DMS79 treated with DMSO at 0.1 percent for 48 hours (cell line): ENCODE measurements at places on chromosomes 7 and 10.
A peak's percentile ranks its signal among the peaks of the same experiment; 100 is the strongest.

GRCh38 chr10:33975481-33975880, 641.0 kb upstream of the NRP1 start:
- DNase-seq, result no peak

- no peak for DNase-seq
Measured at GRCh38 chr7:132785870-132786269, 209.6 kb upstream of the PLXNA4 start.

DNA sequence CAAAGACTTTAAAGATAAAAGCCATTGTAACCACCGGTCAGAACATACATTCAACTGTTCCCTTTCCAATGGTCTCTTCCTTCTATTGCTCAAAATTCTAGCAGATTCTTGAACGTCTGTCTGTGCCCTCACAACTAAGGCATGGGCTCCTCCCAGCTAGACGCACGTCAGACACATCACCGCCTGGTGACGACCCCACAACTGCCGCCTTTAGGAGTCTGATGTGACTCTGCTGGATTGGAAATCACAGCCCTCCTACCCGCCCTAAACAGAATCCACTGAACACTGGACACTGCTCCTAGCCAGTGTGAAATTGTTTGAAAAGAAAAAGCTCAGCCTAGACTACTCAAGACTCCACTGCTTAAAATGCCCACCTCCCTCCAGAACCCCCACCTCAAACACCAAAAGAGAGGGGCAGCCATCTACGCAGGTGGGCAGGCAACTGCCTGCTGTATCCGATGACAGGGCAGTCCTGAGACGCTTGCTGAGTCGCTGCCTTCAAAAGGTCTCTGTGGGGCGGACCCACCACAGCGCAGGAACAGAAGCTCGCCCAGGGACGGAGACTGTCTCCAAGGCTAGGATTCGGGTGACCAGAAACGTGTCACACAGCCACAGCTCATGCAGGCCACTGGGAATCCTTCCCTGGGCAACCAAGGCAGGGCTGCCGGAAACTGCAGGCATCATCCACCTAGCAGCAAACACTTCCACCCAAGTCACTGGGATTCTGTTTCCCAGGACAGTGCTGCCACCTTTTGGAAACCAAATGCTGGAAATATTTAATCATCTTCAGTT, 34.7 kb downstream of the GSDME start:
- no peak for DNase-seq

- DNase-seq, result no peak
Measured at GRCh38 chr10:110398419-110399105, 93.8 kb upstream of the SMNDC1 start.

GRCh38 chr7:91235211-91235832, 28.9 kb upstream of the FZD1 start:
- DNase-seq, result no peak

GRCh38 chr10:26057466-26057865, 123.4 kb downstream of the MYO3A start:
- DNase-seq, result no peak

DNA sequence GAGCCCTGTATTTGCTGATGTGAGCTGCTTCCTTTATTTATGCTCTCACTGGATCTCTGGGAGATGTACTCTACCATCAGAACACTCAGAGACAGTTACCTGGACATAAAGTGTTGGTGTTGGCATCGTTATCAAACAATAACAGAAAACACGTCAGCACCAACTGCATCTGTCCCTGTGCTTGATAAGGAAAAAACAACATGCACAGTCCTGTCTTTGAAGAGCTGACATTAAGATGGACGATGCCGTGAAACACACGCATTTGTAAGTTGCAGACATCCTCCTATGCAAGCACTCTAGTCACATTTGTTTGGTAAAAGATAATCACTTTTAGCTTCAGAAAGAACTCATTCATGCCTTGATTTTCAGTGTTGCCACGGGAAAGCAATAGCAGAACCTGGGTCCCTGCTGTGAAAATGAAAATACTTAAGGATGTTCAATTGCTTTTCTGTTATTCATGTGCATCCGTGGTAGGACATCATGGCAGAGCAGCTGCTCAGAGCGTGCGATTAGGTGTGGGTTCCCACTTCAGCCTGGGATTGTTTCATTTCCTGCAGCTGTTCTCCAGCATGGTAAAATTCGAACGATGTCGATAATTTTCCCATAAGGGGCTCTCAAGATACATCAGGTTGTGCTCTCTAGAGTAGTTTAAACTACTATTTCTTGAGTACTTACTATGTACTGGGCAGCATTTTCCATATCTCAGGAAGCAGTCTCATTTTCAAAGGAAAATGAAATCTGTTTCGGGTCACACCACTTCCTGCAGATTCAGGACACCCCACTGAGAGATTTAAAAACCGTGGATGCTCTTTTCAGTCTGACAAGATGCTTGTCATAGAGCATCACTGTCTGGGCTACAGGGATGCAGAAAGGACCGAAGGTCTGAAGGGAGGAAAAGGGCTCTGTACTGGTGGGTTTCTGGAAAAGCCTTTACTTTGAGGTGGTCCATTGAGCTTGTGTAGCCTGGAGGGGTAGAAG, 248.7 kb downstream of the CAMK1D start:
- DNase-seq, result peak; percentile 95

GRCh38 chr7:108839076-108839475, 269.4 kb downstream of the DNAJB9 start:
- no peak for DNase-seq

GRCh38 chr10:103696411-103697145, 158.8 kb downstream of the SH3PXD2A start:
- DNase-seq, result no peak

GRCh38 chr7:33530664-33531063, 374.7 kb upstream of the BMPER start:
- DNase-seq, result no peak

DNA sequence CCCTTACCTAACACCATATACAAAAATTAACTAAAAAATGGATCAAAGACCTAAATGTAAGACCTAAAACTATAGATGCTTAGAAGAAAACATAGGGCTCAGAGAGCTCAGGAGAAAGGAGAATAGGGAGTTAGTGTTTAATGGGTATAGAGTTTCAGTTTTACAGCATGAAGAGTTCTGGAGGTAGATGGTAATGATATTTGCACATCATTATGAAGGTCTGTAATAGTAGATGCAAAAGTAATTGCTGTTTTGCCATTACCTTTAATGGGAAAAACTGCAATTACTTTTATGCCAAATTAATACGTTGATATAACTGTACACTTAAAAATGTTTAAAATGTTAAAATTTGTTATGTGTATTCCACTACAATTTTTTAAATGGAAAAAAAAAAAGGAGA, 39.2 kb upstream of the NANOS1 start:
- no peak for DNase-seq

GRCh38 chr7:87870471-87870870, 5.7 kb downstream of the SLC25A40 start:
- no peak for DNase-seq

- no peak for DNase-seq
Measured at GRCh38 chr7:19026888-19027287, 90.5 kb downstream of the TWIST1 start.

DNA sequence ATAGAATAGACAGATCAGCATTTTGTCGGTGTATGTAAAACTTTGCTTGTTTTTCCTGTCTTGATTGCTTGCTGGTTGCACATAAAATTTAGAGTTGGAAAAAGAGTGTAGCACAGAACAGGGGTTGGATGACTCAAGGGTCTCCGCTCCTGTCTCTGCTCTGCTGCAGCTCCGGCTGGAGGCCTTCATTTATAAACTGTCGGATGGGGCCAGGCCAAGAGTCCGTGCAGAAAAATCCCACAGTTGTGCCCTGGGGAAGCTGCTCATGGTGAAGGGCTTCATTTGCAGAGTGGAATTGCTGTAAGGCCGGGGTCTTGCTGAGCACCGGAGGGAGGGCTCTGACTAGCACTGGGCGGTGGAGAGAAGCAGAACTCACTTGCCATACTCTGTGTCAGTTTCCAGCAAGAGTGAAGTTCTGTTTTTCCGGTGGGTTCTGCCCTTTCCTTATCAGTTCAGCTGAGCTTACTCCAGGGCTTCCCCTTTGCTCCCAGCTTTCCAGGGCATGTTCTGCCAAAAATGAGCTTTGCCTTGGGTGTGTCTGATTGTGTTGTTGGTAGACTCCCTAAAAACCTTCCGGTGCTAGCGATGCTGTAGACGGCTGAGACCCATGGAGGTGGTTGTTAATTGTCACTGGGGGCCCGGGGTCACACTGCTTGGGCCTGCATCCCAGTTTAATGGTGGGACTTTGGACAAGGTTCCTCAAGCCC, 67.2 kb downstream of the CAMK1D start:
- DNase-seq, result no peak

DNA sequence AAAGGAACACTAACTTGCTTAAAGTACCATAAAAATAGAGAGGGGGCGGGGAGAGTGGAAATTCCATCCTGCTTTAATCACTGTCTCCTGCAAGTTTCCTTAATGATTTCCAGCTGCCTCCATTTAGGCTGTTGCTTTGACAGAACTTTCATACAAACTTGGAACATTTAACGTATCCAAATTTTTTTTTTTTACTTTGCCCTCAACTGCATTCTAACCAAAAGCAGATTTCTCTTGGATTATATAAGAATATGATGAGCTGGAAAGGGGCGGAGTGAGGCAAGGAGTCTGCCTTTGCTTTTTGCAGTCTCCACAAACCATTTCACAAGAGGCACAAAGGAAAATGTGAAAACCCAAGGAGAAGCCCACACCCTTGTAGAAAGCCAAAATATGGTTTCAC, 46.6 kb upstream of the COL1A2 start:
- no peak for DNase-seq

DNA sequence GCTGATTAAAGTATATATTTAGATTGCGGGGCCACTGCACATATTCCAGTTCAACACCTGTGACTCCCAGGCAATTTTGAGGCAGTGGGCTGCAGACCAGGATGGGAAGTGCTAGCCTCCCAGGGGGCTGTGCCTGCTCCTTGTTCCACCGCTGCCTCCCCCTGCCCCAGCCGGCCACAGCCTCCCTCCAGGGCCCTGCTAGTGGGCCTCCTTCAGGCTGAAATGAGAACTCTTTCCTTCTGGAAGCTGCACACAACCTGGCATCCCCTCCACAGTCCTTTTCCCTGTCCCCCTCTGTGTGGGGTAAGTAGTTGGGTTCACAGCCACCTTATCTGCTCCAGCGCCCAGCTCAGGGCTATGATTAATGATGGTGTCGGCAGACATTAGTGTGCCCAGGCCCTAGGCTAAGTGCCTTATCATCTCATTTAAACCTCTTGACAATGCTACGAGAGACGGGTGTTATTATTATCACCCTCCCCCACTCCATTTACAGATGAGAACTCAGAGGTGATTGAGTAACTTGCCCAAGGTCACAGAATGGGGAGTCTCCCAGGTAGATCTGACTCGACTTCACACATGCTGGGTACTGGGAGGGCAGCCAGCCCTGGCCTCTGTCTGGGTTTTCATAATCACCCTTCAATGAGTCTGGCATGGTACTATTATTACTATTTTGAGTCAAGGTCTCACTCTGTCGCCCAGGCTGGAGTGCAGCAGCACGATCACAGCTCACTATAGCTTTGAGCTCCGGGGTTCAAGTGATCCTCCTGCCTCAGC, 10.8 kb upstream of the SFRP5 start:
- DNase-seq, result no peak

GRCh38 chr7:83469491-83469890, 179.4 kb downstream of the SEMA3E start:
- DNase-seq, result no peak

- DNase-seq, result no peak
Measured at GRCh38 chr7:43760861-43761260, 2.4 kb downstream of the BLVRA start.

DNA sequence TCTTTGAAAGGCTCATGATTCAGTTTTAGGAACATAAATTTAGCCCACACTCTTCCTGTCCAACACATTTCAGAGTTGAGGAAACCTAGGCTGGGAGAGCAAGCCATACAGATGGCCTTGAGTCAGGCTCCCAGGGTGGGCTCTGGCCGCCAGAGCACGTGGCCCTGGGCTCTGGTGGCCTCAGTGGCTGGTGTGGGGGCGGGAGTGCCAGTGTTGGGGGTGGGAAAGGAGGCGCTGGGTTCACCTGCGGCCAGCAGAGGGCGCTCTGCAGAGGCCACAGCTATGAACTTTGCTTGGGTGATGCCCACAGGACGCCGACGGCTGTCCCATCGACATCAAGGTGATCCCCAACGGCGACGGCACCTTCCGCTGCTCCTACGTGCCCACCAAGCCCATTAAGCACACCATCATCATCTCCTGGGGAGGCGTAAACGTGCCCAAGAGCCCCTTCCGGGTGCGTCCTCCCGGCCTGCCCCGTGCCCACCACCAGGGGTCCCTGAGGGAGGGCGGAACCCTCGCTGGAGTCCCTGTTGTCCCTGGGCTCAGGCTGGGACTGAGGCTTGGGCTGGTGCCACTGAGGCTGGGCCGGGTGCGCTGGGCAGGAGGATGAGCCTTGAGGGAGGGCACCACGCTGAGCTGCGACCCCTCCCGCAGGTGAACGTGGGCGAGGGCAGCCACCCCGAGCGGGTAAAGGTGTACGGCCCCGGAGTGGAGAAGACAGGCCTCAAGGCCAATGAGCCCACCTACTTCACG, 11.9 kb downstream of the FLNC start:
- DNase-seq, result no peak

GRCh38 chr7:37784015-37784414, 64.4 kb upstream of the NME8 start:
- DNase-seq, result no peak

- no peak for DNase-seq
Measured at GRCh38 chr7:48087349-48087748, 1.7 kb upstream of the UPP1 start.

DNA sequence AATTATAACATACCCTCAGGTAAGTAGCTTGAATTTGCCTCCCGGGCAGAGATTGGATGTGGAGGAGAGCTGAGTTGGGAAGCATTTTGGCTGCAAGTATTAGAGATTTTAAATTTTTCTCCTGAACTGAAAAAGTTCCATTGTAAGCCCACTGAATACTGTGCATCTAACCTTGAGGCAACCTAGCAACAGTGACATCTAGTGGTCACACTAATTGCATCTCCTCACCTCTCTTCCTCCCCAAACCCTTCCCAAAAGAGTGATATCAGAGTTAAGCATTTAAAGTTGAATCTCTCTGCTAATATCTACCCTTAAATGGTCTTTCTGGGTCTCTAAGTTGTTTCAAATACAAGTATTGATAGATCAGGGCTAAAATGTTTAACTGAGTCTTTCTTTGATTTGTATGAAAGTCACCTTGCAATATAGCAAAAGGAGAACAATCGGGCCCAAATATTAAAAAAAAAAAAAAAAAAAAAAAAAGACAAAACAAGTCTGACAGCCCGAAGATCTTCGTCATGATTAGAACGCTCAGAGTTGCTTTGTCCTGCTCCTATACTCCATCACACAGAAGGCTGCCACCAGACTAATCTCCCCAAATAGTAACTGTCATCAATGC, 40.4 kb upstream of the DLX5 start:
- peak; percentile 52 for DNase-seq

GRCh38 chr7:150942001-150942590, 36.0 kb downstream of the KCNH2 start:
- DNase-seq, result peak; percentile 76

- no peak for DNase-seq
Measured at GRCh38 chr7:155371884-155372781, 74.5 kb downstream of the INSIG1 start.

- no peak for DNase-seq
Measured at GRCh38 chr10:79238158-79238520, 109.1 kb upstream of the PPIF start.
